ENCODE measurements at places on chromosomes 13 and 19.

- no peak for DNase-seq
Observed at GRCh38 chr19:49231804-49232203, 74.2 kb downstream of the TRPM4 start.

DNA sequence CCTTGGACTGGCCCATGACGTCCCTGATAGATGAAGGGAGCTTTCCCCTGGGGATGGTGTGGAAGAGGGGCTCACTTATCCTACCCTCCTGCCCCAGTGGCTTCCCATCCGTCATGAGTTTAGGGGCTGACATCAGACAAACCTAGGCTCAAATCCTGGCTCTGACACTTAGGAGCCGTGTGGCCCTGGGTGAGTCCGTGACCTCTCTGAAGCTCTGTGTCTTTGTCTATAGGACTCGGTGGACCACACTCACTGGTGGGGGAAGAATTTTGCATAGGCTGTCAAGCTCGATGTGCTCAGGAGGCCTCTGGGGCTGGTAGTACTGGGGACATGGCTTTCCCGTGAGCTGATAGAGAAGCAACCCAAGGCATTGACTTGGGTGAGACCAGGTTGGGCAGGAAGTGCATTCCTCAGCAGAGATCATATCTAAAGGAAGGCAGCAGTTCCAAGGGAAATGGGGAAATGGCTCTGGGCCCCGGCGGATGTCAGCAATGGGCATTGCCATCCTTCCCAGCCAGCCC, 17.4 kb upstream of the AP1M2 start:
- DNase-seq: no peak

DNA sequence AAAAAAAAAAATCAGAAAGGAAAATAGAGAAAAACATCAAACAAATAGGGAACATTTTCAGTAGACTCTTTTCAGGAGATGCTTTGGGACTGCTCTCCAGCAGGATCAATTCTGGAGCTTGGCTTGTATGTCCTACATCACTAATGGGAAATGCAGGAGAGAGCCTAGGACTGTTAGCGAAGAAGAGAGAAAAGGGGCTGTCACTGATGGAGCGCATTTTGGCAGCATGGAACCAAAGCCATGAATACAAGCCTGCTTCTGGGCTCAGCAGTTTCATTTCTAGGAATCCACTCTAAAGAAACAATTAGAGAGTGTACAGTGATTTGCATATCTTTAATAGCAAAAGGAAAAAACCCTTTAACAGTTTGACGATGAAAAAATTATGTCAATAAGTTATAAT, 203.9 kb downstream of the NUFIP1 start:
- no peak for DNase-seq

DNA sequence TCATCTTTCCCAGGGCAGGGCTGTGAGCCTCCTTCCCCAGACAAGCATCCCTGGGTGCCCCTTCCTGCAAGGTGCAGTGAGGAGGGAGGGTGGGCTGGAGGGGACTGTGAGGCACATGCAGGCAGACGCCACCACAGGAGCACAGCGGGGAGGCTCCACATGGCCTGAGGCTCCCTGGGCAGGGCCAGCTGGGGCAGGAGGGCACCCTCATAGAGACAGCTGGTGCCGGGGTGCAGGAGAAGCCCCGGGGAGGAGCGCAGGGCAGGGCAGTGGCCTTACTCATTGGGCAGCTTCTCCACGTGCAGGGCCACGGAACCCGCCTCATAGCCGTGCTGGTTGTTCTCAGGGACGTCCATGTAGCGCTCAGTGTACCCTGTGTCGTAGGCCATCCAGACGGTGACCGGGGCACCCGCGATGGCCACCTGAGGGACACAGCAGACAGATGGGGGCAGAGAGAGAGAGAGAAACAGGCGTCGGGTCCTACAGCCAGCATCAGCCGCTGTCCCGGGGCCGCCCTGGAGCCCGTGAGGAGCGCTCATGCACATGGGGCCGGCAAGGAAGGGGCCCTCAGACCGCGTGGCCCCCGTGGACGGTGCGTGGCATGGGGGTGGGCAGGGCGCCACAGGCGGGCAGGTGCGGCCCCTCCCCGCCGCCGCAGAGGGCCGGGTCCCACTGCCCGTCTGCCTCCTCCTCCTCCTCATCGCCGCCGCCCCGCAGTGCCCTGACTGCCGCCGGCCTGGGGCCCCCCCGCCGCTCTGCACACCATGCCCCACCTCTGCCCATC, 12.5 kb upstream of the MYDGF start:
- DNase-seq: no peak

DNA sequence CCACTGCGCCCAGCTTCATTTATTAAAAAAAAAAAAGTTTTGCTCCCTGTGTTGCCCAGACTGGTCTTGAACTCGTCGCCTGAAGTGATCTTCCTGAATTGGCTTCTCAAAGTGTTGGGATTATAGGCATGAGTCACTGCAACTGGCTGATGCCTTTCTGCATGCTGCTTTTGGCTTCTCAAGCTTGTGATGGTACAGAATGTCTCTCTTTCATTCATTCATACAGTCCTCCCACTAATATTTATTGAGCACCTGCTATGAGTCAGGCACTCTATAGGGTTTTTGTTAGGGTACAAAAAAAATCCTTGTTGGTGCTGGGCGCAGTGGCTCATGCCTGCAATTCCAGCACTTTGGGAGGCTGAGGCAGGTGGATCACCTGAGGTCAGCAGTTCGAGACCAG, 9.0 kb downstream of the TSPAN16 start:
- peak; percentile 31 for DNase-seq

DNA sequence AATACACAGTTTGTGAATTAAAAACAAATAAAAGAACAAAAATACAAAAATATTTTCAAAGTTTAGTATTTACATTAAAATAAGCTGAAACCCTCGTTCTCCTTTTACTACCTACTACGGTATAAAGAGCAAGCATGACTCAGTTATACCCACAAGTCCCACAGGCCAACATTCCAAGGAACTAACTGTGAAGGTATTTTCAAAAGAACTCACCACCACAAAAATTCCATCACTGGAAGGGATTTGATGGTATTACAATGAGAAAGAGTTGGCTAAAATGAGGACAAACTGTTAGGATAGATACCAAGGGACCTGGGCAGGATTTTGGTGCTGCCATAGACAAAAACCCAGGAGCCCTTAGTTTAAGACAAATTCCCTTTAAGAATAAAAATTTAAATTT, 122.7 kb downstream of the TBC1D4 start:
- no peak for DNase-seq

DNA sequence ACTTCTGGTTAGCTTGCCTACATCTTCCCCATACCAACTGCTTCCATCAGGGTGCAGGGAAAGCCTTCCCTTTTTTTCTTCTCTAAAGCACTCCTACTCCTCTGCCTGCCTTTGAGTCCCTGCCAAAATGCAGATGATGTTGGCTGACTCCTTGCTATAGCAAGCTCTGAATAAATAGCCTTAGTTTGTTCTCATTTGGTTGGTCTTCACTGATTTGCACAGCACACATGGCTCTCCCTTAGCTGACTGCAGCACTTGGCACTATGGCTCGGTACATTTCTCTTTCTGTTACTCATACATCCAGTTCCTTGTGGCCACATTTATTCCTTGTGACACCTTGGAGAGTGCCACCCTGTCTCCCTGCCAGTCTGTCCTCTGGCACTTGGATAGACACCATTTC, 249.8 kb downstream of the DCLK1 start:
- no peak for DNase-seq

All from MV-4-11 (cell line).